Mucosa of gallbladder (tissue), 1 donor: ENCODE measurements at places on chromosomes 3 and 15. TPM values are rescaled to one million over a fixed set of nuclear protein-coding genes. Genes with fewer than 3 reads are reported as not detected.

Gene COL6A5
- total RNA-seq, result not detected

Gene PCSK6
- 15.0 TPM for total RNA-seq

Gene MORC1
- not detected for total RNA-seq

Gene MEGF11
- 0.35 TPM for total RNA-seq

Gene TRH
- total RNA-seq, result not detected

Gene UQCRC1
- total RNA-seq, result 193 TPM

Gene DNAH12
- 0.52 TPM for total RNA-seq

Gene GLDN
- total RNA-seq, result 20.7 TPM
